NCI-H2081 treated with DMSO at 0.1 percent for 48 hours (cell line): ENCODE measurements at places on chromosomes 16 and 17.

- no peak for DNase-seq
These were observed 9.4 kb downstream of the P2RX1 start for GRCh38 chr17:3906881-3907280.

- DNase-seq: no peak
These were observed 72.5 kb downstream of the WSCD1 start for GRCh38 chr17:6142701-6143100.

DNA sequence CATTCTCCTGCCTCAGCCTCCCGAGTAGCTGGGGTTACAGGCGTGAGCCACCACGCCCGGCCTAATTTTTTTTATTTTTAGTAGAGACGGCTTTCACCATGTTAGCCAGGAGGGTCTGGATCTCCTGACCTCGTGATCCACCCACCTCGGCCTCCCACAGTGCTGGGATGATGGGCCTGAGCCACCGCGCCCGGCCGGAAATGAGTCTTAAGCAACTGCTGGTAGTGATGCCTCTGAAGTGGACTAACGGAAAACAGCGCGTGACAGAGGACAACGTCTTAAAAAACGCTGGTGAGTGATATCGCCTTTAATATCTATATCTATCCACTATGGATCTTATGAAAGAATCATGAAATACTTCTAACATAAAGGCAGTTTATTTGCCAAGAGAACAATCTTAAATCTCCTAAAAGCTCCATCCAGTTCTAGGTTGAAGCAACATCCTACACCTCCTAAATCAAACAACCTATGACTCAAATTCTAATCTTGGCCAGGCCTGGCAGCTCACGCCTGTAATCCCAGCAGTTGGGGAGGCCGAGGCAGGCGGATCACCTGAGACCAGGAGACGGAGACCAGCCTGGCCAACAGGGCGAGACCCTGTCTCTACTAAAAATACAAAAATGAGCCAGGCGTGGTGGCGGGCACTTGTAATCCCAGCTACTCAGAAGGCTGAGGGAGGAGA is 69.8 kb downstream of the NXN start:
- no peak for DNase-seq

GRCh38 chr16:10385725-10386516 is at the start of gene ATF7IP2:
Gene ATF7IP2 (plus strand): TSS chr16:10386061. CDS start chr16:10430621, 44,560 bp downstream.
- DNase-seq: no peak

GRCh38 chr16:29951625-29952365 is 10.1 kb upstream of the TMEM219 start:
- DNase-seq: no peak

DNA sequence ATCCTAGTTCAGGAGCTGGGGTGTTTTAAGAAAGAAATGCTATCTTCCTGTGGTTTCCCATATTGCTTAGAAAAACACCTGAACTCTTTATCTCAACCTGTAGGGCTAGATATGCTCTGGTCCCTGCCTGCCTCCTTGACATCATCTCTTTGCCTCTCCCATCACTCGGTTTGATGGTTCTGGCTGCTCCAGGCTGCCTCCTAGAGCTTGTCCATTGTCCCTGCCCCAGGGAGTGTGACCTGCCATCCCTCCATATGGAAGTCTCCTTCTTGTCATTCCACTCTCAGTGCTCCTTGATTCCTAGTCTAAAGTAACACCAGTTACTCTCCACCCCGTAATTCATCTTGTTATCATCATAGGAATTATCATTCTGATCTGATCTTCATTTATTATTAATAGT is 369.0 kb upstream of the EEF2KMT start:
- no peak for DNase-seq

GRCh38 chr16:54402270-54402669 is 115.7 kb upstream of the IRX3 start:
- DNase-seq: no peak

DNA sequence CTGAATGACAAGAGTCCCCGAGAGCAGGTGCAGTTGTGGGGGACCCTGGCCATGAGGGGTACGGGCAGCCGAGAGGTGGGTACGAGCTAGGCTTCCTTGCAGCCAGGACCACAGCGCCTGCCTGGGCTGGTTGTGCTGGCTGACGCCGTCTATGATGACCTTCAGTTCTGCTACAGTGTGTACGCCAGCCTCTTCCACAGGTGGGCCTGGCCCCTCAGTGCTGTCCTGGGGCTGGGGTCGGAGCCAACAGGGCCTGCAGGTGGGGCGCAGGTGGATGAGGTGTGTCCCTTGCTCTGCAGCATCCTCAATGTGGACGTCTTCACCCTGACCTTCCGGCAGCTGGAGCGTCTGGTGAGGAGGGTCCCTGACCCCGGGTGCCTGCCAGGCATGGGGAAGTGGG is 7.2 kb downstream of the TSR3 start:
- DNase-seq: no peak

DNA sequence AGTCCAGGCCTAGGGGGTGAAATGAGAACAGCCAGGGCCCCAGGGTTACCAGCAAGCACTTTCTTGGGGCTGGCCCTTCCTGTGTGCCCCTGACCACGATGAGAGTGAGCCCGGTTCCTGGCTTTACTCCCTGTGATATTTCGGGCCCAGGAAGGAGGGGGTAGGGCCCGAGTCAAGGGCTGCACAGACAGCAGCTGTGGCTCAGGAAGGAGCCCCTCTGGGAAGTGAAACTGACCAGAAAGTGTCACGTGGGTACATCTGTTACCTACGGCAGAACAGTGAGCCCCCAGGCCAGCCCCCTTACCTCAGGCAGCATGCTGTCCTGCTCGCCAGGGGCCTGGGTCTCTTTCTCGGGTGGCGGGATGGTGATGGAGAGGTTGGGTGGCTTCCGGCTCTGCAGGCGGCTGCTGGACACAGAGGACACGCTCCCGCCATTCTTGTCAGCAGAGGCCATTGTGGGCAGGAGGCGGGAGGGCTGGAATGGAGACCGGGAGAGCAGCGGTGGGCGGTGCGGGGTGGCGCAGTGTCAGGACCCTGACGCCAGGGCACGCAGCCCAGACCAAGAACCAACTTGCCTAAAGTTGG is 13.8 kb downstream of the AANAT start:
- no peak for DNase-seq

DNA sequence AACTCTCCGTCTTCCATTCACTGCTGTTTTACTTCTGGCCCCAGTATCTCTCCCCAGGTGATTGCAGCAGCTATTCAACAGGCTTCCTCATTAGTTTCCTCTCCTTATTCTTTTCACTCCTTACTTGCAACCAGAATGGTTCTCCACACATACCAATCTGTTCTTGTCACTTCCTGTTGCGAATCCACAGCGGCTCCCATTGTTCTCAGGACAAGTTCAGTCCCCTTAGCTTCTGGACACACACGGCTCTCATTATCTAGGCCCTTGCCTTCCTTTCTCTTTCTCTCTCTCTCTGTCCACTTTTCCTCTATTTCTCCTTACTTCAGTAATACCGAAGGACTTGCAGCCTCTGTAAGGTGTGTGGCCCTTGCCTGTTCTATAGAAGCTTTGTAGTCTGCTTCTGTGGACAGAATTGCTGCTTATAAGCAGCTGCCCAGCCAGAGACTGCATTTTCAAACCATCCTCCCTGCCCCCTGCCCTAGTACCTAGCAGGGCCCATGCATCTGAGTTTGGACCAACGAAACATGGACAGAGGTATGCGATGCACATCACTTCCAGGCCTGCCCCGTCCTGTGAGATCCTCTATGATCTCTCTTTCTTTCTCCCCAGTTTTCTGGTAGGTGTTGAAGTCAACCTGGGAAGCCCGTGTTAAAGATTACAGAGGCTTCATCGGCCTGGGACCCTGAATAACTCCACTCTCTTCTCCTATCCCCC is 45.7 kb downstream of the VAT1L start:
- no peak for DNase-seq

DNA sequence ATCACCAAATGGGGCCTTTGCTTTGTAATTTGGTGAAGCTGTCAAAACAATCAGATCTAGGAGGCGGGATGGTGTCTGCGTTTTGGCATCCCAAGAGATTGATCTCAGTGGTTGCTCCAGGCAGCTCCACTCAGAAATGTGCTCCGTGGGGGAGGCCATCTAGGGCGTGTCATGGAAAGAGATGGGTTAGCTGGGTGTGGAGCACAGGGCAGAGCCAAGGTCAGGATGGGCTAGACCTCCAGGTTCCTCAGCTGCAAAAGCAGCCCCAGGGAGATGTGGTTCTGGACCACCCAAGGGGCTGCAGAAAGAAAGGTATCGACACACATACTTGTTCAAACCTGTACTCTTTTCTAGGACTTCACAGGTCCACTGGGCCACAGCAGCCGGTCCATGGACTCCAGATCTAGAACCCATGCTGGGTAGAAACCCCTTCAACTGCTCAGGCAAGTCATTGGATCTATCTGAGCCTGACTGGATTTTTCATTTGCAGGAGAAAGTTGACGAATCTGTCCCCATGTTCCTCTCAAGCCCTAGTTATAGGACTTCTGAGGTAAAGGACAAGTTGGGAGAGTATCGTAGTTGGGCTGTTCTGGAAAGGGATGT is 270.2 kb upstream of the RPL38 start:
- no peak for DNase-seq

DNA sequence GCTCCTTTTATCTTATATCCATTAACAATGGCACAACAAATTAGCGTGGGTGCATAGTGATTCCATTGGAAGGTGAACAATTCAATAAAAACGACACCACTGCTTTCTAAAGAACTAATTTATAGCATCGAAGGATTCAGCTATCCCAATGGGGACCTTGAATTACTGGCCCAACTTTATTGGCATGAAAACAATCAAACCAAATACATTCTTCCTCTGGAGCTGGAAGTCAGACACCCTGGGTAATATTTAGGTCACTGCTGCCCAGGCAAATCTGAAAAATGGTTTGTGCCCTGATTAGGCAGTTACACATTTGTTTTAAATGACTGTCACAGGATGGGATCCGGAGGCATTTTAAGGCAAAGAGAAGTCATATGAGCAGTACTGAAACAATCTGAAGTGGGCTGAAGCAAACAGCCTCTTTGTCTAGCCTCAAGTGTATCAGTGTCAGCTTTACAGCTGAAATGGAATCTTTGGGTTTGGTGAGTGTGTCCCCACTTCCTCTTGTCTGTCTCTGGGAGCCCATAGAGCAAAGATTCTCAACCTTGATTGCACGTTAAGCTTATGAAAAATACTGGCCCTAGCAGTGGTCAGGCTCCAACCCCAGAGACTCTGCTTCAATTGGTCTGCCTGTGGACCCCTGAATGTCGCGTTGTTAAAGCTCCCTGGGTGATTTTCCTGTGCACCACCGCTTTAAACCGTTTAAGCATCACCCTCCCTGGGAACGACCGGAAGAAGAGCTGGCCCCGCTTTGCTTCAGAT is 30.3 kb downstream of the CDK5R1 start:
- no peak for DNase-seq

- no peak for DNase-seq
These were observed 63.2 kb downstream of the SHCBP1 start for GRCh38 chr16:46558018-46558417.

DNA sequence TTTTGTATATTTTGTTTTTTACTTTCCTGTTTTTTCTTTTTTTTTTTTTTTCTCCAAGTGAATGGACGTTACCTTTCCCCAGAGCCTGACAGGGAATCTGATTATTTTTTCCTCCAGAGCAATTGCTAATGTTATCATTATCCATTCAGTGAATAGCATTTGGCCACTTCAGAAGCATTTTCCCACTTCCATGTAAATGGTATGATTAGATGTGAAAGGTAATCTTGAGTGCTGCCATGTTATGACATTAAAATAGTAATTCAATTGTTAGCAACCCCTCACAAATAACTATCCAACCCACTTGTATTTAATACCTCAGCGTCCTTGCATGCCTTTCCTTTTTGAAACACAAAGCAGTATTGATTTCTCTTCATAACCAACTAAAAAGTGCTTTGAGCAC is 1243.8 kb downstream of the CDH8 start:
- no peak for DNase-seq

- no peak for DNase-seq
These were observed 6.5 kb downstream of the MT1X start for GRCh38 chr16:56688762-56689161.

GRCh38 chr17:19673623-19674022 is 25.1 kb downstream of the ALDH3A2 start:
- DNase-seq: no peak

DNA sequence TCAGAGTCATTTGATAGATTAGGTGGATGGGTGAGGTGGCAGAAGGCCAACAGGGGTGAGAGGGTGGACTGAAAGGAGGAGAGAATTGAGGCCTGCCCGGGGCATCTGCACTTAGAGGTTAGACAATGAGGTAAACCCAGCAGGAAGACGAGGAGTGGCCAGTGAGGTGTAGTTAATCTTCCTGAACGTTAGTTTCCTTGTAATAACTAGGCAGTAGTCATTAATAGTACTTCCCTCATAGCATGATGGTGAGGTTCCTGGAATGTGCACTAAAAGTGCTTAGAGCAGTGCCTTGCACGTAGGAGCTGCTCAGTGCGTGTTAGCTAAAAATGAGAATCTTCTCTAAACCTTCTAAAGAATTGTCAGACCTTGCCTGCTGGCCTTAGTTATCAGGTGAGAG is 13.5 kb upstream of the KSR1 start:
- no peak for DNase-seq
